ENCODE measurements at places on chromosomes 6 and 20.

DNA sequence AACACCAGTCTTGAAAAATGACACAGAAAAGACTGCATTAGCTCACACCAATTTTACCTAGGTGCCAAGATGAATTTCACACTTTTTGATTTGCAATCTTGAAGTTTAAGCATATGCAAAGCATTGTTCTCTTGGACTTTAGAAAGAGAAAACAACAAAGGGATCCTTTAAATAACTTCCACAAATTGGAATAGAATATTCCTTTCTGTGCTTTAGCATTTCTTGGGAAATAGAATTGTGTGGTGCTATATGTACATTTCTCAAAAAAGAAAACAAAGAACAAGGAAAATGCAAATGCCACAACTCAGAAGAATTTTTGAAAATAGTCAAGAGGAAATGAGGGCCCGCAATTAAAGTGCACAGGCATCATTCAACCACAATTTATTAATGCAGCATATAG lies 17.0 kb downstream of the HTR1B start:
- DNase-seq, result no peak

- no peak for DNase-seq
Observed at GRCh38 chr20:37265152-37265551, 3.5 kb upstream of the GHRH start.

- peak; percentile 32 for DNase-seq
Observed at GRCh38 chr20:48669946-48670605, 157.7 kb downstream of the PREX1 start.

DNA sequence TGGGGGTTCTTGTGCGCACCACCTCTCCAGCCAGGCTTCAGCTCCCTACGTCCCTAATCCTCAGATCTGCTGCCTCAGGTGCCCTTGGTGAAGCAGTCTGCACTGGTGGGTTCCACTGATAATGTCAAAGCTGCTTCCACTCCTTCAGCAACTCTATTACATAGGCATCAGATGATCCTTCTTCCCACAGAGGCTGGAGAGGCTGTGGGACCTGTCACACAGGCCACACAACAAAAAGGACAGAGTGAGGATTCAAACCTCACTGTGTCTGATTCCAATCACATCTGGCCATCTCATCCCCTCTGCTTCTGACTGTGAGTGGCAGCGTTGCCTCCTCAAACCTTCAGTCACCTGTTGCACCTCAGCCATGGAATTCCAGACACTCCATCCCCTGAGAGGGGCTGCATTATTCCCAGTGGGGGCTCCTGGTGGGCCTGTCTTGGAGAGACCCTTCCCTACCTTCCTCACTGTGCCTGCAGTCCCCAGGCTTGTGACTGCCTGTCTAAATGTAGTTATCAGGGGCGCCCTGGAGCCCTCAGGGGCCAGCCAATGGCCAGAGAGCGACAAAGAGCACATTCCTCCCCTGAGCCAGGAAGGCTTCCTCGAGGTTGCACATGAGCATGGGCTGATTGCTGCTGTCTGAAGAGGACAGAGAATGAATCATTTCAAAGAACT lies 211.4 kb upstream of the ECI2 start:
- no peak for DNase-seq

- DNase-seq, result no peak
Observed at GRCh38 chr6:14375930-14376329, 258.4 kb downstream of the CD83 start.

DNA sequence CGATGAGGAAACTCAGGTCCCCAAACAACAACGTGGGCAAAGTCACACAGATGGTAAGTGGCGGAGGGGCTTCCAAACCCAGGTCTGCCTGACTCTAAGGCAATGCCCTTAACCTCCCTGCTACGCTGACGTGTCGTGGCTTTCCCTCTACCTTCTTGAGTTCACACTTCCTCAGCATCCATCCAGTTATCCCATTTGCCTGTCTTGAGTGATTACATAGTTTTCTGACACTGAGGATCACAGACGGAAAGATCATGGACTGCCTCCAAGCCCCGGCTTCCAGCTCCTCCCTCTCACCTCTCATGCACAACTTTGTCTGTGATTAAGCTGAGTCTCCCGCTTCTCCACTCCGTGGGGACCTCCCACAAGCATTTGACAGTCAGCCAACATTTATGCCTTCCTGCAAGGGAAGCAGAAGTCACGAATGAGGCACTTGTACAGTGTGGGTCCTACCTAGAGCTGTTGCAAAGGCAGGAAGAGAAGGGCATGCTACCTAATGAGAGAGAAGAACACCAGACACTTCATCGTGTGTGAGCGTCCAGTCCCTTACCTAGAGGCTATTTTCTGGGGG lies 33.8 kb downstream of the TBC1D7 start:
- no peak for DNase-seq

DNA sequence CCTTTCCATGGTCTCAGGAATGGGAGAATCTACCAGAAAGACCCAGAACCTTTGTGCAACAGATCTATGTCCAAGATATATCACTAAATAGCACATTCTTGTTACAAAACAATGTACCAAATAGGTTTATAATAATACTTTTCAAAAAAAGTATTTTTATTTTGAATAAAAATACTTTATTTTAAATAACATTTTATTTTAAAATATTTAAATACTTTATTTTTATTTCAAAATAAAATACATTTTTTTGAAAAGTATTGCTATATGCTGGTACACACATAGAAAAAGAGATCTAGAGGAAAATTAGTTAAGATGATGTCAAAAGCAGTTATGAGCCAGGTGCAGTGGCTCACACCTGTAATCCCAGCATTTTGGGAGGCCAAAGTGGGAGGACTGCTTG lies 16.8 kb upstream of the RALY start:
- no peak for DNase-seq

All from stomach (tissue), 19 donors.